ENCODE measurements at places on chromosomes 2 and 18.

GRCh38 chr2:46887028-46887885 is 28.3 kb downstream of the MCFD2 start:
- DNase-seq: no peak

- DNase-seq: peak; percentile 15
These were observed 100.5 kb downstream of the CDC42EP3 start for GRCh38 chr2:37570773-37571586.

- DNase-seq: no peak
These were observed 32.9 kb upstream of the ALK start for GRCh38 chr2:29954316-29954715.

GRCh38 chr2:27145682-27146081 is 3.1 kb upstream of the TCF23 start:
- no peak for DNase-seq

DNA sequence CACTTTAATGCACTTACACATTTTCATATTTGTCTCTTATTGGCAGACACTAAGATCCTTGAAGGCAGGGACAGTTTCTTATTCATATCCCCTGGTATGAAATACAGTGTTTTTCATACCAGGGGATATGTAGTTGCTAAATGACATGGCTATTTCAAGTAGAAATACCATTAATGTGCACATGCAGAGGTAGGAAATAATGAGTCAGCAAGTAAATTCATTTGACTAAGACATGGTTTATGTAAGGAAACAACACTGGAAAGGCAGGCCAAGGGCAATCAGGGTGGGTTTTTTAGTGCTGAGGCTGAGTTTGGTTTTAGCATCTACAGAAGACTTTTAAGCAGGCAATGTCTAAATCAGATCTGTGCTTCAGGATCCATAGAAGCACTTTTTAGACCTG is 155.9 kb downstream of the WDPCP start:
- no peak for DNase-seq
